ENCODE measurements at places on chromosomes 4 and X.
A peak's percentile ranks its signal among the peaks of the same experiment; 100 is the strongest.

DNA sequence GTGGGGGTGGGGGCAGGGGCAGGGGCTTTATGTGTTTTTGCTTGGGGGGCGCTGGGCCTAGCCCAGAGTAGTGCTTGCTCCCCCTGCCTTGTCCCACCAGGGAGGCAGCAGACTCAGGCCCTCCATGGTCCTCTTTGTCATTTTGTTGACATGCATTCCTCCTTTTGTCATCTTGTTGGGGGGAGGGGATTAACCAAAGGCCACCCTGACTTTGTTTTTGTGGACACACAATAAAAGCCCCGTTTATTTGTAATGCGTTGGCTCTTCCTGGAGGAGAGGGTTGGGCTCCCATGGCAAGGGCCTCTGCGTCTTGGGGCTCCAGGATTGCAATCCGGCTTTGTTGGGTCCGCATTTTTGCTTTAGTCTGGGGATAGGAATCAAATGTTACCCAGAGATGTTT is 2.2 kb downstream of the EMD start:
- no peak for DNase-seq

DNA sequence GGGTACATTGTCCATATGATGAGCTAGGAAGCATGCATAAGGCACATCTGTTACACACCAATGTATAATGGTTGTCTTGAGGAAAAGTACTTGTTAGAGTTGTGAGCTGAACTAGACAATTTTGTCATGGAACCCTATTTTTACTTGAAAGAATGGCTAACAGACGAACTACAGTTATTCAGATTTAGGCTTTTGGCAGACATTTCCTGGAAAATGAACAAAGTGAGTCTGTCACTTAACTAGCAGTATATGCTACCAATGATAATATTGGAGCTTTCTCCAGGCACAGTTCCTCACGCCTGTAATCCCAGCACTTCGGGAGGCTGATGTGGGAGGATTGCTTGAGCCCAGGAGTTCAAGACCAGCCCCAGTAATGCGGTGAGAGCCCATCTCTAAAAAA is 61.9 kb upstream of the SLC25A43 start:
- DNase-seq = no peak

- no peak for DNase-seq
Measured at GRCh38 chrX:46036508-46036907, 508.7 kb downstream of the ZNF674 start.

DNA sequence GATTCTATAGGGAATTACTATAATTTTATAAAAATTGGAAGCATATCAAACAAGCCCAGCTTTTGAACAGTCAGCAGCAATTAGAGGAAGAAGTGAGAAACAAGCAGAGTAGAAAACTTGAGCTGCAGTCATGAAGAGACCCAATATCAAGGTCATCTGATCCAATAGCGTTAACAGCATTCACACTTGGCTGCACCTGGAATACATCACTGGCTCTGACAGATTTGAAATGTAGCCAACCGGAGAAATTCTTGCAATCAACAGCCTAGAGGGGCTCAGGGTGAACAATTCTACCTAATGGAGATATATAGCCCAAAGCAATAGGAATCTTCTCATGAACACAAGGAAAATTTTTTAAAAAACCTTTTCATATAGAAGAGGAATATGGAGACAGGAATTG is 13.6 kb downstream of the DDX53 start:
- no peak for DNase-seq

- DNase-seq = no peak
Measured at GRCh38 chr4:151415978-151416377, 7.0 kb downstream of the FHIP1A start.

GRCh38 chr4:182893047-182893446 is 24.1 kb downstream of the DCTD start:
- DNase-seq = no peak

DNA sequence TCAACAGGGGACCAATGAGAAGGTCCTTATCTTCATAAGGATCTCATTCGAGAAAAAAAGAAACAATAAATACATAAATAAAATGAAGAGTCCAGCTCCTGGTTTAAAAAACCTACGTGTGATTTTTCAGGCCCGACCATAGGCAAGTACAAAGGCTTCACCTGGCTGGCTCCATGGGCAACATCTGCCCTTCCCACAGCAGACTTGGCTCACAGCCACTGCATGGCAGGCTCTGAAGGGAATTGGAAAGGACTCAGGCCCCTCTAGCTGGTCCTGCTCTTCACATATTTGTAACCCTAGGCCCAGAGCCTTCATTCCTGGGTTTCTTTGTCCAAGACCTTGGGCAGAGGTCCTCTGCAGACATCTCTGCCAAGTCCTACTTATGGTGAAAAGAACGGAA is 228.1 kb downstream of the QDPR start:
- no peak for DNase-seq

- DNase-seq = no peak
Measured at GRCh38 chr4:168717847-168718246, 221.0 kb downstream of the PALLD start.

- DNase-seq = no peak
Measured at GRCh38 chr4:154067786-154068185, 278.9 kb upstream of the SFRP2 start.

DNA sequence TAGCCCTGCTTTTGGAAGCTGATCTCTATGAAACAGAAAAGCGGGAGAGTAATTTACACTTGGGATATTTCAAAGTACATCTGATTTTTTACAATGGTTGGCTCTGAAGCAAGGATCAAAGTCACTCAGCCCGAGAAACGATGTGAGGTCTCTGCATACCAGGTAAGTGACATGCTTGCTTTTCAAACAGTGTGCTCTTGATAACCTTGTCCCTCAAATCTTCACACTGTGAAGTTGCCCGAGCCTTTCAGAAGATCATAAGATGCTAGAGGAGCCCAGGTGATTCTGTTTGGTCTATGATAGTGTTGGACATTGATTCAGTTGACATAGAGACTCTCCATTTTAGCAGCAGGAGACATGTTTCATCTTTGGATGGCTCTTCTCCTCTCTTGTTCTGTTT is 47.1 kb upstream of the KLHL34 start:
- DNase-seq = no peak

DNA sequence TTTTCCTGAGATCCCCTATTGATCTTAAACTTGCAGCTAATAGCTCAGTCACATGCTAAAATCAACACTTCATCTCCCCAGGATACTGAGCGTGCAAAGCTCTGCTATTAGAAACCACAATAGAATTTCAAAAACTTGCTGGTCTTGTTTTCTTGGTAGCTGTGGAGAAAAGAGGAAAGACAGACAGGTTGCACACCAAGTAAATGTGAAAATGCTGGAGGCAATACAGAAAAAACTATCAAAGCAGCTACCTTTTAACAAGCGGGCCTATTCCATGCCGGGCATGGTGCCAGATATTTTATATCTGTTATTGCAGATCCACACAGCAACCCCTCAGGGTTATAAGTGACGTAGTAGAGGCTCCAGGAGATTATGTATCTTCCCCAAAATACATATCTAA is 171.9 kb downstream of the DCTD start:
- no peak for DNase-seq

DNA sequence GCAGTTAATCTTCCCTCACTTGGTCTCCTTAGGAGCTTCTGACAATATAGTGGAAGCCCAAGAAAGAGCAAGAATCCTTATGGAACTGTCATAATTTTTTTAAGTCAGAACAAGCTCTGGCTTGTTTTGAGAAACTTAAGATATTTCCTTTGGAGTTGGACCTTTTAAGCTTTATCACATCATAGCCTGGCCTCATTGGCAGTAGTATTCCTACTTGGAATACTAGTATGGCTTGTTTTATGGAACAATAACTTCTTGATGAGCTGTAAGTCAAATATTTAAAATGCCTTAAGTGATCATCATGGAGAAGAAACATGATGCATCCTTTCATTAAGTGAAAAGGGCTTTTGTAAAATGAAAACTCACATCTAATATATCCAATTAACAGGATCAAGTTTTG is 78.0 kb upstream of the NRK start:
- no peak for DNase-seq

DNA sequence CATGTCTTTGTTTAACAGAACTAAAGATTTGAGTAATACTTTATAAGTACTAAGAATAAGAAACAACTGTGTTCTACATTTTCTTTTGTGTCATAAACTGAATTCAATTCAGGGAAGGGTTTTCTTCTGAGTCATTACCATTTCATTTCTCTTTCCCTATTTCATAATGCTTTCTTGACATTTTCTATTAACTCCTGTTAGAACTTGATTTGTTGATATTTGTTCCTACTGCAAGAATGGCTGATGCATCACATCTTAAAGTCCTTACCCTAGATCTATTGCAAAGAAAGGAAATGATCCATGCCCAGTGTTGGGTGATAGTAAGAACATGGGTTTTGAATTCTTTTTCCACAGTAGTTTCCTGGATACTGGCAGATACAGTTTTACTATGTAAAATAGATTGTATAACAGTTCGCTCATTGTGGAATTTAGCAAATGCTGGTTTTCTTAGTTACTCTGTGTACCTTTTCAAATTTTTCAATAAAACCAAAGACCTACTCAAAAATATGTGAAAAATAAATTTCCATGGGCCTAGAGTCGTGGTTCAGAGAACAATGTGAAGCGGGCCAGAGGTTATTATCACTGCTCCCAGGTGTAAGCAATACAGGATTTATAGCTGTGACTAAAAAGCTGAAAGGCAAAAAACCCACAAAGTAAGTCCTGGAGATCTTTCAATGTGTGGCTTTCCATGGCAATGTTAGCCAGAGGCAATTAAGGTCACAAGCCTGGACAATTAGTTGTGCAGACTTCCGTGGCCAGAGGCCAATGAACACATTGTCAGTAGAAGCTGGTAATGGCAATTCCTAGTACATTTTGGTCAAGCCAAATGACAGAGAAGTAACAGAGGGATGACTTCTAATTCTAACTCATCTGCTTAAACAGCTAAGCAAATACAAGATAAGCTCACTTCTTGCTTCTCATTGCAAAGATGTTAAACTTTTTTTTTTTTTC is 127.3 kb upstream of the FAT4 start:
- DNase-seq = no peak

DNA sequence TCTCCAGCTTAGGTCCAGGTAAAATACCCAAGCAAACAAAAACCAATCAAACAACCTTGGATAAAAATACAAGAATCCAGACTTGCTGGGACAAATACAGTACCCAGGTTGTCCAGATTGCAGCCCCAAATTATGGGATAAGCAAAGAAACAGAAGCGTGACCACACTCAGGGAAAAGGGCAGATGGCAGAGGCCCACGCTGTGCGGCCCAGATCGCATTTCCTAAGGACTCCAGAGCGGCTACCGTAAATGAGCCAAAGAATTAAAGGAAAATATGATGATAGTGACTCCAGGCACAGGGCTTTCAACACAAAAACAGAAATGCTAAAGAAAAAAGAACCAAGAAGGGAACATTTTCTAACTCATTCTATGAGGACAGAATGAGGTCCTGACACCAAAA is 50.3 kb downstream of the FGFRL1 start:
- DNase-seq = no peak

- DNase-seq = no peak
Measured at GRCh38 chr4:107643021-107643420, 77.0 kb downstream of the PAPSS1 start.

DNA sequence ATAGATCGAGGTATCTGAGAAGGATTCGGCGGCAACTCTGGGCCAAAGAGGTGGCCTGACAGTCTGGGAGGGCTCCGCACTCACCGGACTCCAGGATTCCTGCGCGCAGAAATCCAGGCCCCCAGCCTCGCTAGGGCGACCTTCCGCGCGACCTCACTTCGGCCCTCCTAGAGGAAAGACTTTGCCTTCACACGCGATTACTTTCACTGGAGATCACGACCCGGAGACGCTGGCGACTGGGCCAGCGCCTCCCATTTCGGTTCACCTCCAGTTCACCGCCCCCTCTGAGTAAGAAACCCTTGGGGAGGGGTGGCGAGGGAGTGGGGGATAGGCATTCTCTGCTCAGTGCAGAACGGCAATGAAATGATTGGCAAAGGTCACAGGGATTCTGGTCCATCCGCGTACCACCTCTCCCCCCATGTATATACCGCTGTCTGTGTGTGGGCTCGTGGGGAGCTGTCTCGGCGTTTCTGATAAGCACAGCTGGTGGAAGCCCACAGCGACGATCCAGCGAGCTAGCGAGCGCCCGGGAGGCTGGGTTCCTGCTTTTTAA is 2.5 kb downstream of the POU3F4 start:
- DNase-seq = no peak

- DNase-seq = no peak
Measured at GRCh38 chr4:74638689-74639088, 155.6 kb downstream of the BTC start.

GRCh38 chrX:148371291-148371690 is 129.1 kb upstream of the AFF2 start:
- no peak for DNase-seq

- DNase-seq = no peak
Measured at GRCh38 chr4:5990446-5991160, 27.6 kb downstream of the C4orf50 start.

DNA sequence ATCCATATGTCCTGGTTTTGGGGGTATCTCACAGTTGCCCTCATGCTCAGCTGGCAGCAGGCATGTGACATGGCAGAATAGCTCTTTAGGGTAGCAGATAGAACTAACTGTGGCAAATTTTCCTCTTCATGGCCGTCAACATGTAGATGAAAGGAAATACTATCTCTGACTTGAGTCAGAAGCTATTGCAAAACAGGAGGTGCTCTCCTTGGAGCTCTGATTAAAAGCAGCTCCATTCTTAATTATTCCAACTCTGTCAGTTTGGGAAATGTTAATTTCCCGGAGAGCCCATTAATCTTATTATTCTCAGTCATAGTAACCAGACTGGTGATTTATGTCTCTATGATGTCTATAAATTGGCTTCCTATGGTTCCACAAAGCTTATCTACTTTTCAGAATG is 18.2 kb downstream of the IL13RA1 start:
- no peak for DNase-seq

GRCh38 chr4:100428051-100428450 is 89.8 kb downstream of the EMCN start:
- DNase-seq = no peak

DNA sequence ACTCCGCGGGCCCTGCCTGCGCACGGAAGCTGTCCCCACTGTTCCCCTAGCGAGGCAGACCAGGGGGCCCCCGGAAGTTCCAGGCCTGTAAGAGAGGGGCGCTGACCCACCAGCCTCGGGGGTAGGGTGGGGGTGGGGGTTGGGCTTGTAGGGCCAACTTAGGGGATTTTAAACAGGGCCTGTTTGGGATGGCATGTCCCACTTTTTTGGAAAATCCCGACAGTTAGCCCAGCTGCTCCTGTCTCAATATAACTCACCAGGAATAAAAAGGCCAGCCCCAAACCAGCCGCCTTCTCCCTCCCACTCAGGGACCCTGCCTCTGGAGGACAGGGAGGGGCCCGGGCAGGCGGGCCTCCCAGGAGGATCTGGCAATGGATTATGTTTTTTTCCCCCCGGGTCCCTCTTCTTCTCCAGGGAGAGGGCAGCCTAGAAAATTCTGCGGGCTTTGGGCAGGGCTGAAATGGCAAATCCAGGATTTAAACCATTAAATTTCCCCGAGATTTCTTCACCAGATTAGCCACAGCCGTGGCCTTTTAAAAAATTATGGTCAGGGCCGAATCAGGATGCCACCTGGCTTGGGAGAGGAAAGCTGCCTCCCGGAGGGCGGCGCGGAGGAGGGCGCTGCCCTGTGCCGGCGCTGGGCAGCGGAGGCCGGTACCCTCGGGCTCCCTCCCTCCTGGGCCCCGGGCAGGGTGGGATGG is 957 bp downstream of the PPP2R2C start:
- DNase-seq = no peak

GRCh38 chr4:173990126-173990868 is 293.2 kb downstream of the FBXO8 start:
- peak; percentile 42 for DNase-seq

All from NT2/D1 (cell line).